ENCODE measurements at places on chromosomes 11 and 22.
A peak's percentile ranks its signal among the peaks of the same experiment; 100 is the strongest.

- no peak for DNase-seq
Measured at GRCh38 chr22:30094804-30095203, 14.5 kb downstream of the HORMAD2 start.

DNA sequence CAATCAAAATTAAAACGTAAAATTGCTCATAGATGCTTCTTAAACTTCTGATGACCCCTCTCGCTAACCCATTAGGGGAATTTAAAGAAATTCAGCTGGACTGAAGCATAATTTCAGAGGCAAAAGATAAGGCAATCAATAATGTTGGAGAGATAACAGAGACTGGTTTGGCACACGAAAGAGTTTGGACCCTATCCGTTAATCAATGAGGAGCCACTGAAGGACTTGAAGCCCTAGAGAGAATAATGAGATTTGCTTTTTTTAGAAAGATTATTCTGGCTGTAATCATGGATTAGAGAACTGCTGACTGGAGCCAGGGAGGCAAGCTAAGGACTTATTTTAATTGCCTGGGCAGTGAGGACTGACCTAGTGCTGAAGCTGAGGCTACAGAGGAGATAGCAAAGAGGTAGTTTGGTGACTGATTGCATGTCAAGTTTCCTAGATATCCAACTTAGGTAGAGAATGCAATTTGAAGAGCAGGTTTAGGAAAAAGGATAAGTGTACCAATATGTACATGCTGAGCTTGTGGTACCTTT lies 11.9 kb upstream of the ARHGAP42 start:
- DNase-seq = no peak

DNA sequence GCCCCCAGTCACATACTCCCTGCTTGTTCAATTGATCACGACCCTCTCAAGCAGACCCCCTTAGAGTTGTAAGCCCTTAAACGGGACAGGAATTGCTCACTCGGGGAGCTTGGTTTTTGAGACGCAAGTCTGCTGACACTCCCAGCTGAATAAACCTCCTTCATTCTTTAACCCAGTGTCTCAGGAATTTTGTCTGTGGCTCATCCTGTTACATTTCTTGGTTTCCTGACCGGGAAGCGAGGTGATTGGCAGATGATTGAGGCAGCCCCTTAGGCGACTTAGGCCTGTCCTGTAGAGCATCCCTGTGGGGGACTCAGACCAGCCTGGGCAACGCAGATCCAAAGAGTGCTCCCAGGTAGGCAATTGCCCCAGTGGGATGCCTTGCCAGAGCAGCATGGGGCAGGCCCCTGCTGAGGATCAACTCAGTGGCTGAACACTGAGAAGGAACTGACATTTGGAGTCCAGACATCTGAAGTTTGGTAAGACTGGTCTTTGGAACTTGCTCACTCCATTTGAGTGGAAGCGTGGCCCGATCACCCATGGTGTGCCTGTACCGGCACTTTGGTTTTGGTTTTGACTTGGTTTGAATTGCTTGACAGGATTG lies 51.5 kb downstream of the NEU3 start:
- peak; percentile 52 for DNase-seq

DNA sequence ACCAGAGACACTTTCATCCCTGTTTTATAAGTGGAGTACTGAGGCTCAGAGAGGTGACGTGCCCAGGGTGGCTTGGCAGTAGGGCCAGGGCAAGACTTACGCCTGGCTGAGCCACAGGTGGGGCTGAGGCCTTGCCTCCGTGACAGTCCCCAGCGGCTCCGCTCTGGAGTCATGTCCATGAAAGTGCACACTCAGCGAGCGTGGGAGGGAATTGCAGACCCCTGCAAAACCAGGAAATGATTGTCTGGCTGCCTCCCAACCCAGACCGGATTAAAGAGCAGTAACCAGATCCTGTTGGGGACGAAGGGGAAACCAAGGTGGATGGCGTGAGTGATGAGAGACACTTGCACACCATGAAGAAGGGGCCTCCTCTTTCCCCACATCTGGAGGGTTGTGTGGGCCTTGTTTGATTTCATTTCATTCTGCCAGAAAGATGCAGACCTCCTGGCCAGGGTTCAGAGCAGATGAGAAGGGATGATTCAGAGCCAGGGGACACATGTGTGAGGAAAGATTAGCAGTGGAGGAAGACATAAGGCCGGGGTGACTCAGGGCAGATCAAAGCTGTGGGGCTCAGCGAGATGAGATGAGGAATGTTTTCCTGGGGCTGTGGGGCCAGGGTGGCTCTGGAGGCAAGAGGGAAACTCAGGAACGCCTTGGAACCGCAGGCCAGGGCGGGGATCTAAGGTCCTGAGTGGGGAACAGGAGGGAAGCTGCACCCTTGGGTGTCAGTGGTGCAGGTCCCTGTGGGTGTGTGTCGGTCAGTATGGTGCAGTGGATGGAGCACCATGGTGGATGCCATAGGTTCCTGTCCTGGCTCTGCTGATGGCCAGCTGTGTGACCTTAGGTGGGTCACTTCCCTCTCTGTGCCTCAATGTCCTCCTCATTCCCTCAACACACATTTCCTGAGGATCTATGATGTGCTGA lies 29.9 kb upstream of the LRRC32 start:
- peak; percentile 92 for DNase-seq

DNA sequence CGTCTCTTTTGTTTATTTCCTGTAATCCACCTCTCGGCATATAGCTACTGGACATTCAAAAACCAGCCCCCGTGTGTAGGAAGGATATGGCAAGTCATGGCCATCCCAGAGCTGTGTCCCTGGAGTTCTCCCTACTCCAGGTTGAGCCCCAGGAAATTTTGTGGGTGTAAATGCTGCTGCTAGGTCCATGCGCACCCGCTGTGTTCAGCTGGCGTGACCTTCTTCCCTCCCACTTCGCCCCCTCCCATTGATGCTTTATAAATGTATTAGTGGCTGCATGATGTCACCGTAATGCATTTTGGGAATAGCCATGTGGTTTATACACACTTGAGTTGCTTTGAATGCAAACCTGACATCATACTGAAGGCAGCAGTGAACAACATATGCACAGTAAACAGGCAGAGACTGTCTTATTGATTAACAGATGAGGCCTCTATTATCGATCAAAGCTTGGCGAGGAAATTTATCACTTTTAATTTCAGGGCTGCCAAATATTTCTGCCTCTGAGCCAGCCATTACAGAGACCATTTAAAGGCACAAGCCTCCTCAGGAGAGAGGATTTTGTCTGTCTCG lies 113.6 kb upstream of the NNMT start:
- no peak for DNase-seq

GRCh38 chr11:69049490-69049867 lies 747 bp downstream of the TPCN2 start:
- DNase-seq = no peak

GRCh38 chr11:36577859-36578258 lies 10.1 kb downstream of the RAG1 start:
- DNase-seq = no peak

- no peak for DNase-seq
Measured at GRCh38 chr22:42427167-42427566, 5.0 kb downstream of the NFAM1 start.

DNA sequence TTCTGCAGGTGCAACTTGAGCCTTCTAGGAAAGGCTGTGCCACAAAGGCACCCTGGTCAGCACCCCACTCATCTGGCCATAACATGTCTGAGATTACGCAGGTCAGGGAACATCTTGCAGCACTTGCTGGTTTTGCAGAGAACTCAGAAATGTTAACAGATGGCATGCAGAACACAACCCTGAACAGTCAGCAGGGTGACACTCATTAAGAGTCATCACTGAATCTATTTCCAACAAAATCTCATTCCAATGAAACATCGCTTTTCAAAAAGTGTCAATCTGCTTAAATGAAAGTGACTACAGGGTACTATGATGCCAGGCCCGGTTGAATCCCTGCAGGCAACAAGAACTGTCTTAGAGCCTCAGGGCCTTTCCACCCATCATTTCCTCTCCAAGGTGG lies 369.8 kb upstream of the CCDC90B start:
- DNase-seq = no peak

GRCh38 chr11:10524471-10524870 lies 16.5 kb downstream of the RNF141 start:
- no peak for DNase-seq

- no peak for DNase-seq
Measured at GRCh38 chr11:15493921-15494620, 379.3 kb downstream of the INSC start.

DNA sequence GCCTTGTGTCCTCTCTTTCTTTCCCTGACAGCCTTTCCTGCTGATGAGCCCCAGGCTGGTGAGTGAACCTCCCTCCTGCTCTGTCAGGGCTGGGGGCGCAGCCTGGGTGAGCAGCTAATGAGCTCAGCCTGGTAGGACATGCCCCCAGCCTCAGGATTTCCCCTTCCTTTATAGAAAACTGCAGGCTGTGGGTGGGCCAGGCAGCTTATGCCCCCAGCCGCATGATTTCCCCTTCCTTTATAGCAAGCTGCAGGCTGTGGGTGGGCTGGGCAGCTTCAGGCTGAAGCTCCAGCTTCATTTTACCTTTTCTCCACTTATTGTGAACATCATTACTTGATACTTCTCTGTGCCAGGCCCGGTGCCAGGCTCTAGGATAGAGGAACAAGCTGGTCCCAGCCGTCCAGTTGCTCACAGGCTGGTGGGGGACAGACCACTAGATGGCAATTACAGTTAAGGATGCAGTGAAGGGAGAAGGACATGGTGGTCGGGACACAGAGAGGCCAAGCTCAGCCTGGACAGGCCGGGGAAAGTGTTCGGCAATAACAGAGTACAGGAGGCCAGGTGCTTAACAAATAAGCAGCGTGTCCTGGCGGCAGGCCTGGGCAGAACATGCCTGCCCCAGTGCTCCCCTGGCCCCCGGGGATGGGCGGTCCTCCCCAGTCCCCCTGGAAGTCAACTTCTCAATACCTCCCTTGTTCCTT lies 5.3 kb downstream of the LGALS12 start:
- peak; percentile 42 for DNase-seq

DNA sequence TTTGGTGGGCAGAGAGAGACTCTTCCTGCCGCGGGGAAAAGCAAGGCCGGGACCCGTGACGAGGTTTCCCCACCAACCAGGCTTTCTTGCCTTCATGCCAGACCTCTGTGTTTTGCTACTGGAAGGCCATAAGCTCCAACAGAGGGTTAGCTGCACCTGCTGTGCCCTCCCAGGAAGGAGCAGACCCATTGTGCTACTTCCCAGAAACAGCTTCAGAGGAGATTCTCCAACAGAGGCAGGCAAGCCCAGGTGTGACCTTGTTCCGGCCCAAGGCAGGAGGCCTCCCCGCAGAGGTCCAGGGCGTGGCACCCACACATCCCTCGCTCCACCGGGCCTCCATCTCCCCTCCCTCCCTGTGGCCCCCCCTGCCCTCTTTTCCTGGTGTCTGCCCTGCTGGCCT lies 57.8 kb downstream of the ELFN2 start:
- no peak for DNase-seq

- peak; percentile 32 for DNase-seq
Measured at GRCh38 chr22:23065495-23066122, 4.7 kb upstream of the GNAZ start.

- no peak for DNase-seq
Measured at GRCh38 chr11:35419830-35420333, 524 bp upstream of the SLC1A2 start.
